RCC 7860 (cell line): ENCODE measurements at places on chromosomes 16 and 17.

DNA sequence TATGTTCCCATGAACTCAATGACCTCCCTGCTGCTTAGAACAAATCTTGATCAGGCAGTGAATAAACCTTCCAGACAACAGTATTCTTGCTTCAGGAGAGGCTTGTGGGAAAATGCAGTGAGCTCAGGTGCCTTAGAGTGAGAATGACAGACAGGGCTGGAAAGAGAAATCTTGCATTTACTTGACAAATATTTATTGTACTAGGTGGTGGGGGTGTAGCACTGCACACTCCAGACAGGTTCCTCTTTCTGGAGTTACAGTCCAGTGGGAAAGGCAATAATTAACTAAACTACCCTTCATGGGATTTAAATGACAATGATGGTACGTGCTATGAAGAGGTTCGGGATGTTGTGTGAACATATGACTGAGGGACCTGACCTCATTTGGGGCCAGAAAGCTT is 182.9 kb downstream of the SHISA9 start:
- DNase-seq, result no peak

DNA sequence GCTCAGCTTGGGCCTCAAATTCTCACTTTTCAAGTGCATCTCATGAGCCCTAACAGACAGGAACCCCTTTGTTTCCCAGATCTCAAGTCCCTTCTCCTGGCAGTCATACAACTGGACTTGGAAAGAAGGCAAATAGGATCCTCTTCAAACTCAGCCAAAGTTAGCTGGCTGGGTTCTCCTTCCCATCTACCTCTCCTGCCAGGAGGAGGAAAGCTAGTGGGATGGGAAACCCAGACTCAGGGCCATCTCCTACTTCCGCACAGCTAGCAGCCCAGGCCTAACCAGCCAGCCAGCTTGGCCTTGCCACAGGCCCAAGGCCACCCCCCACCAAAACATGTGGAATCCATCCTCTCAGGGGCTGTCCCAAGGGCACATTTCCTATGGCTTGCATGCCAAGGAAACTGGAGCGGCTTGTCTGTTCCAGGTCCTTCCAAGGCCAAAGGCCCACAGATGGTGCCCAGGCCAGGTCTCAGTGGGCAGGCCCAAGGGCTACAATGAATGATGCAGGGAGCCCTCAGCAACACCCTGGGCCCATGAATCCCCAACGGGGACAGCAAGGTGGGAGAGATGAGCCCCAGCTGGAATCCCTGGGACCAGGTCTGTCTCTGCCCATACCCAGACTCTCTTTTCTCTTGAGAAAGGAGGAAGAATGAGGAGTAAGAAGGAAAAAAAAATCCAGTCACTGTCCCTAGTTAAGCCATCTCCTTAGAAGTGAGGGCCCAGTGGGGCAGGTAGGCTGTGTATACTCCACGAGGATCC is 1.7 kb downstream of the SMARCD2 start:
- no peak for DNase-seq

DNA sequence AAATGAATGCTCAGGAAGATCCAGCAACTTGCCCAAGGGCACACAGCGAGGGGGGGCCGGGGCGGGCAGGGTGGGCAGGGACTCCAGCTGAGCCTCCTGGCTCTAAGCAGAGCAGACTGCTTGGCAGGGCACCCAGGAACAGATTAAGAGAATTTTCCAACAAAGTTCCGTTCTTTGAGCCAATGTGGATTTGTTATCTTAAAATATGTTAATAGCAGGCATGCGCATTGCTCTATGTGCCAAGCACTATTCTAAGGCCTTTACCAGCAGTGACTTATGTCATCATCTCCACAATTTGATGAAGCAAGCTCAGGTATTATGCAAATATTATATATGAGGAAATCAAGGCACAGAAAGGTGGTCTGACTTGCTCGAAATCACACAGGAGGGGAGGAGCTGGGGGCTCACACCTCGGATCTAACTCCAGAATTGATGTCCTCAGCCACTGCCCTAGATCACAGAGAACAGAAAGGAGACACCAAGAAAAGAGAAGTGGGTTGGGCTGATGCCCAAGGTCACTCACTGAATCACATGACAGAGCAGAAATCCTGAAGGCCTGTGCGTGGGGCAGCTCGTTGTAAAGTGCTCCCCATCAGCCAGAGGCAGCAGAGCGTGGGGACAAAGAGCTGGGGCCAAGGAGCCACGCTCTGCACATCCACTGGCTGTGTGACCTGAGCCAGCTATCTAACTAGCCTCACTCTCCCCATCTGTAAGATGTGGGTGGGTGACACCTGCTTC is 23.2 kb upstream of the MEAK7 start:
- no peak for DNase-seq

DNA sequence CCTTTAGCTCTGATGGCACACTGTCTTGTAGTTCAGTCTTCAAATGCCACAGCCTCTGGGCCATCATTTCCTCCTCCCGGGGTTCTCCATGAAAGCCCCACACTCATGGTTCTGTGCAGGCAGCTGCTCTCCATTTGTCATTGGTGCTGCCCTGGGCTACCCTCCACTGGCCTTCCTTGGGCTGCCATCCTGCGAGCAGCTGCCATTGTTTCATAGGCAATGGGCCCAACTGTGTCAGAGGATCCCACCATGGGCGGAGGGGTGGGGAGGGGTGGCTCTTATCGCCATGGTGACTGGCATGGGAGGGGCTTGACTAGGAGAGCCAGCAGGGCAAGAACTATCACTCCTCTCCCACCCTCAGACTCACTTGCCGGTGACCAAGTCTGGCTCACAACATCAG is 38.6 kb upstream of the BRD7 start:
- no peak for DNase-seq

DNA sequence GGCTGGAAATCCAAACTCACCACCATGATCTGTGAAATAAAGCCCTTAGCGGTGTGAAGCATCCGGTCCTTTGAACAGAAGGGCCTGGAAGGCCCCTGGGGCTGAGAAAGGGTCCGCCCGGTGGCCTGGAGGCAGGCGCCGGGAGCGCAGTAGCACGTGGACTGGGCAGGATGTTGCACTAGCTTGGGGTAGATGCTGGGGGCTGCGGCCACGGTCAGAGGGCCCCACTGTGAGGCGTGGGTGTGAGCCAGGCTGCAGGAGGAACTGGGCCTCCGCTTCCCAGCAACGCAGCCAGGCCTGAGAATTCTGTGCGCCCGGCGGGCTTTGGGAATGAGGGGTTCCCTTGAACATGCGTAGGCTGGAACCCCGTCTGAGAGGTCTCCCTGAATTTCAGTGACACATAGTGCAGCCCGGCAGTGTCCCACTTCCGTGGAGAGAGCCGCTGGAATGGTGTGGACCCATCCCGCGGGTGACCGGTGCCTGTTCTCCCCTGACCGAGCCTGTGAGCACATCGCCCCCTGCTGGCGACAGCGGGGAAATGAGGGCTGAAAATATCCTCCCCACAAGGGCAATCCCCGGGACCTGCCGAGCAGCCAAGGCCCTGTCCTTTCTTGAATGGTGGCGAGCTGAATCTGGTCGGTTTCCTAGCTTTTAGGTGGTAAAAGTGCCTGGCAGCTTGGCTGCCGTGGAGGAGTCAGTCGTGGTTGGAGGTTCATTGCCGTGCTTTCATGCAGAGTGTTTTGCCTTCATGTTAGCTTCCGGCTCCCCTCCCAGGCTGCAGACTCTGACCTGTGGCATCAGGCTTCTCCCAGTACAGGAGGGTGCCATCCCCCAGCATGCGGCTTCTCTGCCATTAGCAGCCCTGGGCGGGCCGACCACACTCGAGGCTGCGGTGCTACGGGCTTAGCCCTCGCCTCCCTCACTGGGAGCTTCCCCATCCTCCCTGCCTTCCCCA is 43.8 kb downstream of the DNAJA2 start:
- DNase-seq, result peak; percentile 18

DNA sequence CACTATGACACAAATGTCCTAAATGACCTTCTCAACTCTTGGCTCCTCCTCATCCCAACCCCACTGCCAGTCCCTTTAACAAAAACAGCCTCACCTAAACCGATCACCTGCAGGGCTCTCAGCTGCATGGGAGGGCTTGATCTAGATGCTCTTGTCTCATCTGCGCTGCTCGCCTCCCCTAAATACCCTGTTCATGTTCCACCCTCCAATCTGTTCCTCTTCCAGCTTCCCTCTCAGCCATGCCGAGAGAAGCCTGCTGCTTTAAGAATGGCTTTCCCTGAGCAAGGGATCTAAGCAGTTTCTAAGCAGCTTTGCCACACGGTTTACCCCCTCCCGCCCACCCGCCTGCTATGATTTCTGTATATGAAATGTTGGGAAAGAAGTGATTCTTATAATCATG is 23.7 kb downstream of the PIPOX start:
- DNase-seq, result no peak

- DNase-seq, result peak; percentile 77
These were observed 76.5 kb downstream of the GPRC5B start for GRCh38 chr16:19808061-19808641.

DNA sequence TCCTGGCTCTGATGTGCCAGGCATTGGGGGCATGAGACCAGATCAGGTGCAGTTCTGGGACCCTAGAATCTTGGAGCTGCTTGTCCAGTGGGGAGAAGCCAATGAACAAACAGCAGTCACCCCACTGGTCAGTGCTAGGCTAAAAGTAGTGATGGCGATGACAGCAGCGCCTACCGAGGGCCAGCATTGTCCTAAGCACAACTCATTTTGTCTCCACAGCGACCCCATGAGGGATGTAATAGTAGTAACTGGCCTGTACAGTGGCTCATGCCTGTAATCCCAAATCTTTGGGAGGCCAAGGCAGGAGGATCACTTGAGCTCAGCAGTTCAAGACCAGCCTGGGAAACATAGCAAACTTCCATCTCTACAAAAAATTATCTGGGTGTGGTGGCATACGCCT is 6.2 kb downstream of the SMCR8 start:
- no peak for DNase-seq

DNA sequence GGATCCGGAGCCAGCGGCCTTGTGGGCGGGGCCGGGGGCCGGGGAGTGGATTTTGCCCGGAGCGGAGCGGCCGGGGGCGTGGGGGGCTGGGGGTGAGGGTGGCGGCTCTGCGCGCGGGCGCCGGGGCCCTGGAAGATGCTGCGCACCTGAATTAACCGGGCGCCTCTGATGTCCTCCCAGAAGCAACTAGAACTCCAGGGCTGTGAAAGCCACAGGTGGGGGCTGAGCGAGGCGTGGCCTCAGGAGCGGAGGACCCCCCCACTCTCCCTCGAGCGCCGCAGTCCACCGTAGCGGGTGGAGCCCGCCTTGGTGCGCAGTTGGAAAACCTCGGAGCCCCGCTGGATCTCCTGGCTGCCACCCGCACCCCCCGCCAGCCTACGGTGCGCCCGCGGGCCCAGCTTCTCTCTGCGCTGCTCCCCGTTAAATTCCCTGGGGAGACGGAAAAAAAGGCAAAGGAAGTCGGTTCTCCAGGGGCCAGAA is 549 bp downstream of the SLC26A11 start:
- no peak for DNase-seq

DNA sequence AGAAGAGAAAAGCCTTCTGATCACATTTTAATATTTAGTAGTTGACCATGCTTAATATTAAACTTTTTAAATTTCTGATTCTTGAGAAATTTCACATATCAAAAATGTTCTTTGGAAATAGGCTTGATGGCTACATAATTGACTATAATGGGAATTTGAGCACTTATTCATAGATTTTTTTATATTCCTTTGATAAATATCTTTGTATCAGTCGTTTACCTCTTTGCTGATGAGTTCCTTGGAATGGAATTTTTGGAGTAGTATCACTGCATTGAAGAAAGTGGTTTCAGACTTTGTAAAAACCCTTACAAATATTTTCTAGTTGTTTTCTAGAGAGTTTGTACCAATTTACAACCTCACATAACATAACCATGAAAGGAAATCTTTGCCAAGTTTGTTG is 14.7 kb downstream of the DNAAF1 start:
- no peak for DNase-seq

- no peak for DNase-seq
These were observed 1139.8 kb downstream of the CDH11 start for GRCh38 chr16:63982110-63982509.

GRCh38 chr17:62562656-62563055 is 64.8 kb upstream of the MRC2 start:
- DNase-seq, result peak; percentile 52

DNA sequence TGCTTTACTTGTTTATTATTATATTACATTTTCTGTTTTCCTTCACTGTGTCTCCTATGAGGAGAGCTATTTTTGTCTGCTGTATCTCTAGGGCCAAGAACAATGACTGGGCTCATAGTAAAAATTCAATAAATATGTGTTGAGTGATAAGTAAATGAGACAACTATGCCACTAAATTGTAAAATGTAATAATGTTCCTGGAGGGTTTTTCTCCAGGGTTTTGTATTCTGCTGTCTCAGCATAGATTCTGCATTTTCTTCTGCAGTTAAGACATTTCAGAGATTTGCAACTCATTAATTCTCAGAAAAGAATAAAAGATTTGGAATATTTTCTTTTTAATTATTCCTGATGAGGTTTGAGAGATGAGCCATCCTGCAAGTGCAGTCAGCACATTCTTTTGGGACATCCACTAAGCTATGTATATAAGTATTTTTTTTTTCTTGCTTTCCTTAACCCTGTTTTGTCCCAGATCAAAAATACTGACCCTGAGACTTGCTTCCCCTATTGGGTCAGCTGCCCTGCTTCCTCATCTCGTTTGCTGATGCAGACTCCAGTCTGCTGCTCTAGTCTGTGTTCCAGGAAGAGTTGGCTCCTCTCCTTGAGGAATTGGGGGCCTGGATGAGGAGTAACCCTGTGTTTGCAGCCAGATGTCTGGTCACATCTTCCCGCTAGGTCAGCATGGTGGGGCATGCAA is 122.9 kb downstream of the ABCA8 start:
- DNase-seq, result no peak

DNA sequence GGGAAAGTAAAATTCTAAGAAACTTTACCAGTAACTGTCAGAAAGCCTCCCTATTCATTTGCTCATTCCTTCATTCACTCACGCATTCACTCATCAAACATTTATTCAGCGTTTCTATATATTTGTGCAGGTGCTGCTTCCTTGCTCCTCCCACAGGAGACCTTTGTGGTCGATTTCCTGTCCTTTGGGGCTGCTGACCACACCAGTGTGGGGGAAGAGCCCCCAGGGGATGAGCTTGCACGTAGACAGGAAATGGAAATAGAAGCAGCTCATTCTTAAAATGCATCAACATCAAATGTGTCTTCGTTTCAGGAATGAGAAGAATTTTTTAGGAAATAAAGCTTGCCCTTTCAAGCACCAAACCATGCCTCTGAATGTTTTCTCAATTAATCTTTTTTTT is 9.6 kb downstream of the PIK3R6 start:
- no peak for DNase-seq

- no peak for DNase-seq
These were observed 19.4 kb downstream of the CYLD start for GRCh38 chr16:50761267-50761666.

GRCh38 chr16:2970563-2970962 is 1.4 kb downstream of the PAQR4 start:
- no peak for DNase-seq
